Cardiac fibroblast (primary cell): ENCODE measurements at places on chromosomes 6 and 20.

DNA sequence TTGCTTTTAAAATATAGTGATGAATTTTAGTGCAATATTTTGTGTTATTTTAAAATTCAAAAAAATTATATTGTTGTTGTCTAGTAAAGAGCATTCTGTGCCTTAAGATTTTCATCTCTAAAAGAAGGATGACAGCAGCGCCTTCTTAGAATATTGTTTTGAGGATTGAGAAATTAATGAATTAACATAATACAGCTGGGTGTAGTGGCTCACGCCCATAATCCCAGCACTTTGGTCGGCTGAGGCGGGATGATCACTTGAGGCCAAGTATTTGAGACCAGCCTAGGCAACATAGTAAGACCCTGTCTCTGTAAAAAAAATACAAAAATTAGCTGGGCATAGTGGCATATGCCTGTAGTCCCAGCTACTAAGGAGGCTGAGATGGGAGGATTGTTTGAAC is 6.8 kb downstream of the TIAM2 start:
- no peak for DNase-seq

- DNase-seq = peak; percentile 71
These were observed 262.0 kb downstream of the CDC5L start for GRCh38 chr6:44649365-44650025.

GRCh38 chr20:31908424-31908823 is 38.0 kb downstream of the TTLL9 start:
- no peak for DNase-seq

DNA sequence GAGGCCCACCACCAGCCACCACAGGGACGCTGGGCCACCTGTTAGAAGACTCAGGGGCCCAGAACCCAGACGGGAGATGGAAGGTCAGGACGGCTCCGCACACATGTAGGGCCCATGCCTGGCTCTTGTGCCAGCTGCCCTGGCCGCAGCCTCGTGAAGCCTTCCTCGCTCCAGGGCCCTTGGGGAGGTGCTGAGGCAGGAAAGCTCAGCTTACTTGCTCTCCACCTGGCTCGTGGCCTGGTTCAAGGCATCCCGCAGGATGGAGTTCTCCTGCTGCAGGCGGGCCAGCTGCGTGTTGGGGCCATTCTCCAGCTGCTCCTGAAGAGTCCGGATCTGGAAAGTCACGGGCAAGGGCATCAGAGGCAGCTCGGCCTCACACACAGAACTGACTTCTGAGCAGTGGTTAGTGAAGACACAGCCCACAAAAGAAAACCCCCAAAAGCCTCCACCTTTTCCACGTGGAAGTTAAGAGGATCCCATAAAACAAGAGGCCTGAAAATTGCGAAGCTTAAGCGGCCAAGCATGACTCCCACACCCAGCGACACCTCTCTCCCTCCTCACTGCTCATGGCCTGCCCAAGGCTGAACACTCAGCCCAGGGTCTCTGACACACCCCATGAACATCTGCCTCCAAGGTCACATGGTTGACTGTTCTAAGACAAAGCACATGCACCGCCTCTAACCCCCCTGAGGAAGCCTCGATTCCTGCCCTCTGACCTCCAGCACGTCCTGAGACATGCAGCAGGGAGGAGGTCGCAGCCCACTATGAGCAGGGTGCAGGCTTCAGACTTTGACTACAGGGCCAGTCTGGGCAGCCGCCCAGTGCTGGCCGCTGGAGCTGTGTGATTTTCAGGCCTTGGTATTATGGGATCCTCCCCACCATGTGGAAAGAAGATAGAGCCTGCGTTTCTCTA is 46.5 kb downstream of the RRBP1 start:
- DNase-seq = peak; percentile 25

DNA sequence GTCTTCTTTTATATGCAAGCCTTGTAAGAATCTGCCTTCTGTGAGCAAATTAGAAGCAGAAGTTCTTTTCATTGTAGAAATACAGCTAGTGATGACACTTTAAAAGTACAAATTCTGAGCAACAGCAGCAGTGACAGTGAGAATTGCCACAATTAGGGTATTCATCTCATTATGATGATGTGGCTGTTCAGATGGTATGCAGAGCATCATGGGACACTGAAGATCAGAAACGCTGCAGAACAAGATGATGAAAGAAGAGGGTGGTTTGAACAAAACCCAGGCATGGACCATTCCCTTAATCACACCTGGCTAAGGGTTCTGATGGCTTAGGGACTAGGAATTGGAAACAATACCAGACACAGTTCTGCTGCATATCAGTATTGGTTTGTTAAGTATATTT is 312.7 kb upstream of the TBX18 start:
- no peak for DNase-seq

DNA sequence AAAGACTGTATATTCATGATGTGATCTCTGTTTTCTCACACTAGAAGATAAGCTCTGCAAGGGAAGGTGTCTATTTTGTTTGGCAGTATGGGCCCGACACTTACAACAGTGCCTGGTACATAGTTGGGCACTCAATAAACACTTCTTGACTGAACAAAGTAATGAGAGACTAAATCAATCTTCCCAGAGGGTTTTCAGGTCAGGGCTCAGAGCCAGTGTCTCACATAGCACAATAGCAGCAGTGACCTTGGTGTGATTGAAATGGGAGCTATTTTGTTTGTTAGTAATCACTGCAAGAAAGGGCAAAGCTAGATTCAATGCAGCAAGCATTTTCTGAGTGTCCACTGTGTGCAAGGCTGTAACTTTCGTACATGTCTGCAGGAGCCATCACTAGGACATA is 26.4 kb upstream of the GCM1 start:
- no peak for DNase-seq

DNA sequence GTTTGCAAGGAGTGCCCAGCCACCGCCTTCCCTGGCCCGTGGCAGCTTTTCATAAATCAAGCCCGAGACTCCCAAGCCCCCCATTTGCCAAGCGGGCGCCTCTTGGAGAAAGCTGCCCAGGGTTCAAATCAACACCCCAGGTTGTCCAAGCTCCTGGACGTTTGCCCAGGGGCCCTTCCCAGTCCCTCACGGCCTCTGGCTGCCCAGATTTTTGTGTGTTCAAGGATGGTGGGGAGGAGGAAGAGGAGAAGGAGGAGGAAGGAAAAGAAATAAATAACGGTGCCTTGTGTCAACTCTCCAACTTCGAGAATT is 20.6 kb upstream of the NFATC2 start:
- DNase-seq = no peak

GRCh38 chr20:17482536-17482935 is 48.6 kb downstream of the BFSP1 start:
- no peak for DNase-seq

- DNase-seq = peak; percentile 10
These were observed at the start of gene PAK5 for GRCh38 chr20:9838378-9839295. Gene PAK5 (minus strand): TSS chr20:9839076. CDS start chr20:9644328, 194,748 bp downstream.

DNA sequence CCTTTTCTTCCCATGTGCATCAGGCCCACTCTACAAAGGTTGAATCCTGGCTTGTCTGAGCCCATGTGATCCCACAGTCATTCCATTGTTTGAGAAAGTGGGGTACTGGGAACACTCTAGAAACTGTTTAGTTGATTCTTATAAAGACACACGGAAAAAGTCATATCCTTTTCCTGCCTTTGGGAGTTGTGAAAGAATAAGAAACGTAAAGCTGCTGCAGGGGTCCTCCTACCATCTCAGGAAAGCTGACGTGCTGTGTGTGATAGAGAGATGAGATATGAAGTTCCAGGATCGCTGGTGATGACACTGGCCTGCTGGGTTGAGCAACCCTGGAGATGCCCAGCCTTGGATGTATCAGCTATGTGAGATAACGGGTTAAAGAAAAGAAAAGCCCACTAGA is 21.3 kb upstream of the HLA-DRB5 start:
- no peak for DNase-seq

- no peak for DNase-seq
These were observed 18.9 kb downstream of the L3MBTL3 start for GRCh38 chr6:130037207-130037811.

GRCh38 chr6:14194483-14194882 is 76.9 kb downstream of the CD83 start:
- no peak for DNase-seq

- DNase-seq = peak; percentile 63
These were observed 1.1 kb downstream of the ABRACL start for GRCh38 chr6:139029470-139030227.

DNA sequence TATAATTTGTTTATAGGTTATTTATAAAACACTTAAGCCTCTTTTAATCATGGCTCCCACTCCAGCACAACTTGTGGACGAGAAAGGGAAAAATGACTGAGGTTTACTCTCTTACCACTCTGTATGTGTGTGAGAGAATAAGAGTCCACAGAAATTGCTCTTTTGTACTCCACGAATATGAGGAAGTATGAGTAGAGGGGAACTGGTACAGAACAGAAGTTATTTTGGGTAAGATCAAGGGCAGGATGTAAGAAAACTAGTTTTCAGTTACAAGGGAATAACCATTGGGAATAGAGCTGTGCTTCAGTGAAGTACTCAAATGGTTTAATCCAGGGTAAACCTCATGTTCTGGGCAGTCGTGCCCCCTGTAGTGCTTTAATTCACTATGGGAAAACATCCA is 72.6 kb downstream of the REV3L start:
- no peak for DNase-seq

GRCh38 chr20:2237059-2237458 is 58.7 kb upstream of the TGM3 start:
- DNase-seq = peak; percentile 95

GRCh38 chr20:49320460-49320859 is 42.6 kb upstream of the ZNFX1 start:
- peak; percentile 58 for DNase-seq

GRCh38 chr6:15659181-15659580 is 3.6 kb downstream of the DTNBP1 start:
- no peak for DNase-seq

DNA sequence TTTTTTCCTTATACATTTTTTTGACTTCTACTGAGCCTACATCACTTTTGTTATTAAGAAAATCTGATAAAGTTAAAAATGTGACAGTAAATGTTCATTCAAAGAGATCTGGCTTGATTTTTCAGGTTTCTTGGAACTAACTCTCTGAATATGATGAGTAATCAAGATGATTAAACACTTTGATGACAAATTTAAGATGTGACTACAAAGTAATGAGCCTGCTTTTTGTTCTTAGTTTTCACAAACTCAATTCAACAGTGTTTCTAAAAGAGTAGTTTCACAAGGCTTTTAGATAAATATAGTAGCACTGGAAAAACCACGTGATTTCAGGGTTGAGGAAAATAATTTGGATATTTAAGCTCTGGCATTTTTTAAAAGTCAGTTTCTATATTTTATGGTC is 37.9 kb upstream of the HDDC2 start:
- no peak for DNase-seq

DNA sequence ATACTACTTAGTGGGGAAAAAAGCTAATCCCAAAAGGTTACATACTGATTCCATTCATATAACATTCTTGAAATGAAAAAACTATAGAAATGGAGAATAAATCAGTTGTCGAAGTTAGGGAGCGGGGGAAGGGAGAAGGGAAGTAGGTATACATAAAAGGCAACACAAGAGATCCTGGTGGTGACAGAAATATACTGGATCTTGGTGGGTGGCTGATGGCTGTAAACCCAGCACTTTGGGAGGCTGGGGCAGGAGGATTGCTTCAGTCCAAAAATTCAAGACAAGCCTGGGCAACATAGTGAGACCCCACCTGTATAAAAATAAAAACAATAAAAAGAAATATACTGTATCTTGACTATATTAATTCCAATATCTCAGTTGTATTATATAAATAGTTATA is 105.7 kb upstream of the LGSN start:
- no peak for DNase-seq

GRCh38 chr6:137283080-137283479 is 63.9 kb upstream of the IFNGR1 start:
- no peak for DNase-seq

- DNase-seq = peak; percentile 53
These were observed 1.9 kb downstream of the RAB32 start for GRCh38 chr6:146545581-146545980.

DNA sequence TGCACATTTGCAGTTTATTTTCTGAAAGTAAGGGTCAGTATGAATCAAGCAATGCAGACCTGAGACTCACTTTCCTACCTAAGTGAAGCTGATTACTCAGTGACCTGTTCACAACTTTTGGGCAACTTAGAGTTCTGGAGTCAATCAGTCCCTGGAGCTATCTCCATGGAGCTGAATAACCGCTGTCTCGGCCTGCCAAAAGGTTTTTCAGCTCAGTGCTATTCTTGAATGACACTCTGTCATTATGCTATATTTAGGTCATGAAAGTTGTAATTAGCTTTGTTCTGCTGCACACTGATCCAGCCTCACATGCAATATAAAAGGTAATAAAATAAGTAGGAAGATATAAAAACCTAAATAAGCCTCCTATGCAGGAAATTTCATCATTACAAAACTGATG is 356.0 kb downstream of the BMP2 start:
- no peak for DNase-seq

- no peak for DNase-seq
These were observed 45.6 kb upstream of the MRPS10 start for GRCh38 chr6:42263165-42263728.
